ENCODE measurements at places on chromosomes 7 and 10.

DNA sequence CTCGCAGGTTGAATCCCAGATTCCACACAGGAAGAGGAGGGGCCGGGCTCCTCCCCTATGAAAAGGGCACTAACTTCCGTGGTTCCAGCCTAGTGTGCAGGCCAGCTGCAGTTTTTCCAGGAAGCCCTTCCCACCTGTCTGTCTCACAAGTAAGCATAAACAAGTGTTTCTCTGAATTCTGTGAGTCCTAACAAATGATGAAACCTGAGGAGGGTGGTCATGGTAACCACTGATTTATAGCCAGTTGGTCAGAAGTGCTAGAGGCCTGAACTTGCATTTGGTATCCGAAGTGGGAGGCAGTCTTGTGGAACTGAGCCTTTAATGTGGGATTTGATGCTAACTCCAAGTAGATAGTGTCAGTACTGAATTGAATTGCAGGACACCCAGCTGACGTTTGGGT lies 54.7 kb upstream of the STEAP4 start:
- no peak for DNase-seq

DNA sequence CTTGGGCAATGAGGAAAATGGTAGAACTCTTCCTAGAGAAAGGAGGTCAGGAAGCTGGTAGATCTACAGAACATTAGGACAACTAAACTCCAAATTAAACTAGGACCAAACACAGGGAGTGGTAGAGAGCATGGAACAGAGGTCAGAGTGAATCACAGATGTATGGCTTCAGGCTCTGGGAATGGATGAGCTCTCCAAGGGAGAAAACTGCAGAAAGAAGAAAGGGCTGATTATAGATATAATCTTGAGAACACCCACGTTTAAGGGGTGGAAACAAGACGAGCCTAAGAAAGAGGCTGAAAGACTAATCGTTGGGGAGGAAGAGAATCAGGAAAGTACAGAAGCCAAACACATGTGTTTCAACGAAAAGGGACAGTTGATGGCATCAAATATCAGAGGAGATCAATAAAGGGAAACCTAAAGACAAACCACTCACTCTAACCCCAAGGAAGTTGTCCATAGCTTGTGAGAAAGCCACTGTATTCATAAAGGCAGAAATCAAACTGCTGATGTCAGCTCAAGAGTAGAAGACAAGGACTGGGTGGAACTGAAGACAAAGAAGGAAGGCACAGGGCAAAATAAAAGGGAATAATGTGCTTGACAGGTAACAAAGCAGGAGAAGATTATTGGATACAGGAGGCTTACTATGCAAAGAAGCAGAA lies 41.4 kb downstream of the NUDCD3 start:
- no peak for DNase-seq

DNA sequence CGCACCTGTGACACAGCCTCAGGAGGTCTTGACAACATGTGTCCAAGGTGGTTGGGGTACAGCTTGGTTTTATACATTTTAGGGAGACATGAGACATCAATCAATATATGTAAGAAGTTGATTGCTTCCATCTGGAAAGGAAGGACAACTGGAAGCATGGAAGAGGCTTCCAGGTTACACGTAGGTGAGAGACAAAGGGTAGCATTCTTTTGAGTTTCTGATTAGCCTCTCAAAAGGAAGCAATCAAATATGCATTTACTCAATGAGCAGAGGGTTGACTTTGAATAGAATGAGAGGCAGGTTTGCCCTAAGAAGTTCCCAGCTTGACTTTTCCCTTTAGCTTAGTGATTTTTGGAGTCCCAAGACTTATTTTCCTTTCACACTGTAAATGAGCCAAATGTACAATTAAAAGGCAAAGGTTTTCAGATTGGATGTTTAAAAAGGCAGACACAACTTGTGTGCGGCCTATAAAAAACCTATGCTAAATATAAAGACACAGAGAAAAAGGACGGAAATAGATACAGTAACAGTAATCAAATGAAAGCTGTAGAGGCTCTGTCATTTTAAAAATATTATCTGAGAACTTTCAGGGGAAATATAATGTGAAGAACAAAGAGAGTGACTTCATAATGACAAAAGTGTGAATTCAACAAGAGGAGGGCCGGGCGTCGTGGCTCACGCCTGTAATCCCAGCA lies 65.7 kb upstream of the LANCL2 start:
- DNase-seq = no peak

DNA sequence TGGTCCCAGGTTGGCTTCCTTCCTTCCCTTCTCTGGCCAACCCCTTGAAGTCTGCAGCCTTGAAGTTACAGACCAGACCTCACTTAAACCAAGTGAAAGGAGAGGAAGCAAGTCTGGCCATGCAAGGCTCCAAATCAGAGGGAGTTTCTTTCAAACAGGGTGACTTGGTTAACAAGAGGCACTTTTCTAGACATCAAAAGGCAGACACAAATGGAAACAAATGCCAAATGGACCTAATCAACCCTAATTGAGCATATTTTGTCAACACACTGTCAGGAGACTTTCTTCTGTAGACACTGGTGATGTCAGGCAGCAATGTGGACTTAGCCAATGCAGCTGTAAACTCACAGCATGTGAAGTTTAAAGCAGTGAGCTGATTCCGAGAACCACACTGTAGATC lies 282.7 kb upstream of the FZD8 start:
- no peak for DNase-seq

DNA sequence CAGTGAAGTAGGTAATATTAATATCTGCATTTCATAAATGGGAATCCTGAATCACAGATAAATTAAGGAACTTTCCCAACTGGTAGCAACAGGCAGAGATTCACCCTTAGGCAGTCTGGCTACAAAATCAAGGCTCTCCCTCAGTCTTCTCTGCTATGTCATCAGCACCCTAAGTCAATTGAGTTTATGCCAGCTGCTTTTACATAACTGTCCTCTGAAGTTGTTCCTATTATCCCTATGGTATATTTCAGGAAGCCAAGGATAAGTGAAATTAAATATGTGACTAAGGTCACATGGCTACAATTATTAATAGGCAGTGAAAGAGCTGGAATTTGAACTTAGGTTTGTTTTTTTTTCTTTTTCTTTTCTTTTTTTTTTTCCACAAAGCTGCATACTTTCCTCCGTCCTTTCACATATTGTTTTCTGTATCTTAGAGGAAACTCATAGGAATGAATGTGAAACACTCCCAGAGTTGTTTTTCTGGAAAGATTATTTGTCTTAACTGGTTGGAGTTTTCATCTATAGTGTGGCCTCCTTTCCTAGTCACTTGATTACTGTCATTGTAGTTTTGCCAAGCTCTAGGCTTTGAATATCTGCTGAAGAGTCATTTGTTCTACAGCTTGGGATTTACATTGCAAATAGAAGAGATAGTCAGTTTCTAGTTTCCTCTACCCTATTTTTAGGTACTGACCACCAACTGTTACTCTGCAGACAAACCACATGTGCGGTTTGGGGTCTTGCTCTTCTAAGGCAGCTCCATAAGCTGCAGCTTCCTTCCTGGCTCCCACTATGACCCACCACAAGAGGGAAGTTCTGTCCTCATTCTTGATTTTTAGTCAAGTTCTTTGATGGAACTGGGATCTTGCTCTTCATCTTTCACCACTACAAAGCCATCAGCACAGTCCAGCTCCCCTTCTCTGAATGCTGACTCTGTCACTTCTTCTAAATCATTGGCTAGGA lies 338.0 kb upstream of the KIAA1217 start:
- DNase-seq = no peak

DNA sequence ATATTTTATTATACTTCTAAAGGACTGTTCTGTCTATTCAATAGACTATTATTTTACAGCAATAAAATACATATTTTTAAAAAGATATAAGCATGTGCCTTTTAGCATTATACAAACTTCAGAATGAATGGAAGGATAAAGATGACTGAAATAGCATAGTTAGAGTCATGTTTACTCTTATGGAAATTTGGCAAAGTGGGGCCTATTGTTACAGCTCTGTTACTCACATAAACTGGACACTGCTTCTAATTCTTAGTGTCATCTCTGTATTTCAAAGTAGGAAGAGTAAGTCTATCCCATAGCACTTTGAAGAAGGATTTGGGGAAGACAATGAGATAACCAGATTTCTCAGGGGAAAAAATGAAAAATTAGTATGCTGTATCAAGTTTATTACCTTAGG lies 168.2 kb downstream of the SKAP2 start:
- DNase-seq = no peak

GRCh38 chr7:17802056-17802455 lies 138.2 kb downstream of the SNX13 start:
- DNase-seq = no peak

DNA sequence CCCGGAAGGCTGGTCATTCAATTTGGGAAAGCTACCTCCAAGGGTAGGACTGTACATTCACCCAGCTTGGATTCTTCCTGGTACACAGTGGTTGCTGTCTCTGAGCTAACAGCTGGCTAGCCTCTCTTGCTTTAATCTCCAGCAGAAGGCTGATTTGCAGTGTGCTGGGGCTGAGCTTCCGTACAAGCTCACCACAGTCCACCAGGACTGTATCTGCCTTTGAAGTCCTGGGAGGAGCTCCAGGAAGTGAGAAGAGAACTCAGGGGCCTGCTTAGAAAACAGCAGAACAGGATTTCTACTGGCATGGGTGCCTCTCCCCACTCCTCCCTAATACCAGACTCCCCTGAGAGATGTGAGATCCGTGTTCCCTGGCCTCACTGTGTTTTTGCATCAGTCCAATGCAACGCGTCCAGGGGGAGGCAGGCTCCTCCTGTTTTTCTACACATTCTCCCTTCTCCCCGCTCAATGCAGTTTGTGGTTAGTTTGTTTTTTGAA lies 6.6 kb downstream of the AFAP1L2 start:
- DNase-seq = no peak

DNA sequence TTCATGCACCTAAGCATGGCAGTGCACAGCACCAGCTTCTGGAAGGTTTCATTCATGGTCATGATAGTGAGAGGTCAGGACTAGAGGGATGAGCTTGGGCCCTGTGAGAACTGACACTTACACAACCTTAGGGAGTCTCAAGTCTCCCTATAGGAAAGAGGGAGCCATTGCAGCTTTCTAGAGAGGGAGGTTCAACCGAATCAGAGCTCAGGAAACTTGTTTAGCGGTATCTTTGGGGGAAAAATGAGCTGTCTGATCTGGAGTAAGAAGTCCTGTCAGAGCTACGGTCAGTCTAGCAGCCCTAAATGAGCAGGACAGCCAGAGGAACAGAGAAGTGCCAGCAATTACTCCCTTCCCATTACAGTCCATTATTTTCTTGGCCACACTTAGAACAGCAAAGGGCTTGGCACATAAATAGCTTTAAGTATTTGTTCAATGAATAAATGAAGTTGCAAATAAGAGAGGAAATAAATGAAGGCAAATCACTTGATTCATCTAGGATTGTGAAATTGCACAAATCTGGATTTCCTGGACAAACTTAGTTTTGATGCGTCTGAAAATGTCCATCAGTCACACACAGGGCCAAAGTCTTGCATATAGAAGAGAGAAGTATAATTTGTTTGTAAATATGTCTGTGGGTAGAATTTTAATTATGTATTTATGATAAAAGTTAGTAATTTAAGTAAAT lies 262.0 kb downstream of the GLI3 start:
- DNase-seq = no peak

DNA sequence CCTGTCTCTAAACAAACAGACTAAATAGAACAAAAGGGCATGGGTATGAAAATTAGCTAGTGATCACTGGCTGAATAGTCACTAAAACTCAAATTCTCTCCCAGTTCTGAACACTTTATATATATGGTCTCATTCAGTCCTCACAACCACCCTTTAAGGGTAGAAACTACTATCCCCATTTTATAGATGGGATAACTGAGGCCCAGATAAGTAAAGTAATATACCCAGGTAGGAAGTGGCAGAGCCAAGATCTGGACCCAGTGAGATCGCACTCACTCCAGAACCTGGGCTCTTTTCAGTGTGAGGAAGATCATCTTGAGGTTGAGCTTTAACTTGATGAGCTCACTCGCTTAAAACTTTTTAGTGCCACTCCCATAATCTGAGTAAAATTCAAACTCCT lies 4.5 kb downstream of the PSTK start:
- no peak for DNase-seq

- peak; percentile 66 for DNase-seq
Measured at GRCh38 chr7:116211006-116211912, 920 bp downstream of the TES start.

DNA sequence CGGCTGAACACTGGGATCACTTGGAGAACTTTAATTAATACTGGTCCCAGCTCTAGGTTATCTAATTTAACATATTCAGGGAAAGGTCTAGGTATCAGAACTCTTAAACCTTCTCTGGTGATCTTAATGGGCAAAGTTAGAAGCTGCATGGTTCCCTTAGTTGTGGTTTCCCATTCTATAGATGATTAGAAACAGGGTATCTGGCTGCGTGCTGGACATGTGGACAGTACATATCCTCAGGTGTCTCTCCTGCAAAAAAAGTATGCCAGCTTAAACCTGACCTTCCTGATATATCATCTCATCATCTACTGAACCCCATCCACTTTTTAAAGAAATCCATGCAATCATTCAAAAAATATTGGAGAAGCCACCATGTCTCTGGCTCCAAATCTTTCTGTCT lies 284.5 kb upstream of the DKK1 start:
- DNase-seq = no peak

GRCh38 chr7:27031289-27032172 lies 64.3 kb downstream of the HOXA1 start:
- no peak for DNase-seq

- DNase-seq = no peak
Measured at GRCh38 chr7:9242636-9243035, 809.2 kb downstream of the NXPH1 start.

DNA sequence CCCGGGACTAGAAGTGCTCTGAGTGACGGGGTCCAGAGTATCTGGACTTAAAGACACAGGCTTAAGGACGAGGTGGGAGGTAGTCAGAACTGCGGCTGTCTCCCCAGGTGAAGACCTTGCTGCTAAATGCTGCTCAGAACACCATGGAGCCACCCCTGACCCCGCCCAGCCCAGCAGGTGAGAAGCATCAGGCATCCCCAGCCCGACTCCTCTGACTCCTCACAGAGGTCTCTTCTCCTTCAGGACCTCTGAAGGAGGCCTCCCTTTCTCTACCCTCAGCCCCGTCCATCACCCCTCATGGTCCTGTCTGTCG lies 5.8 kb downstream of the NFKB2 start:
- no peak for DNase-seq

DNA sequence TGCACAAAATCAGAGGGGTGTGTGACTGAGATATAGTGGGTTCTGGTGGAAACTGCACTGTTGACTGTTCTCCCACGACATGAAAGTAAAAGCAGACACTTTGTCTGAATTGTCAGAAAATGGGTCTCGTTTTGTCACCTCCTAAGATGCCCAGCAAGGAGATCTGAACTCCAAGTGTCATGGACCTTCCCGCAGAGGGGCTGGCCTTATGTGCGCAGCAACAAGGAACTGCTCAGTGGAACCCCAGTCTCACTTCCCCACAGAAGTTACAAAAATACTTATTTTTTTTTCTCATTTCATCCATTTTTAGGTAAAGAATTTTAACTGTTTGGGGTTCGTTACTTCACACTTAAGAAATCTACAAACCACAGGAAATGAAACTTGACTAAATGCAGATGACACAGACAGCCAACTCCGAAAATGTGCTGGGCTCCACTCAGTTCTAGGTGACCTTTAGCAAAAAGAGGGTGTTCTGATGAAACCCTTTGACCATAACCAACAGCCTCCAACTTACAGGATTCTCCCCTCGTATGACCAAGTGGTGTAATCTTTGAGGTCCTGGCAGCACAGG lies 115.0 kb downstream of the FAM107B start:
- DNase-seq = peak; percentile 3

- DNase-seq = no peak
Measured at GRCh38 chr10:110175406-110175805, 32.0 kb upstream of the MXI1 start.
